ENCODE measurements at places on chromosomes 1 and 21.

DNA sequence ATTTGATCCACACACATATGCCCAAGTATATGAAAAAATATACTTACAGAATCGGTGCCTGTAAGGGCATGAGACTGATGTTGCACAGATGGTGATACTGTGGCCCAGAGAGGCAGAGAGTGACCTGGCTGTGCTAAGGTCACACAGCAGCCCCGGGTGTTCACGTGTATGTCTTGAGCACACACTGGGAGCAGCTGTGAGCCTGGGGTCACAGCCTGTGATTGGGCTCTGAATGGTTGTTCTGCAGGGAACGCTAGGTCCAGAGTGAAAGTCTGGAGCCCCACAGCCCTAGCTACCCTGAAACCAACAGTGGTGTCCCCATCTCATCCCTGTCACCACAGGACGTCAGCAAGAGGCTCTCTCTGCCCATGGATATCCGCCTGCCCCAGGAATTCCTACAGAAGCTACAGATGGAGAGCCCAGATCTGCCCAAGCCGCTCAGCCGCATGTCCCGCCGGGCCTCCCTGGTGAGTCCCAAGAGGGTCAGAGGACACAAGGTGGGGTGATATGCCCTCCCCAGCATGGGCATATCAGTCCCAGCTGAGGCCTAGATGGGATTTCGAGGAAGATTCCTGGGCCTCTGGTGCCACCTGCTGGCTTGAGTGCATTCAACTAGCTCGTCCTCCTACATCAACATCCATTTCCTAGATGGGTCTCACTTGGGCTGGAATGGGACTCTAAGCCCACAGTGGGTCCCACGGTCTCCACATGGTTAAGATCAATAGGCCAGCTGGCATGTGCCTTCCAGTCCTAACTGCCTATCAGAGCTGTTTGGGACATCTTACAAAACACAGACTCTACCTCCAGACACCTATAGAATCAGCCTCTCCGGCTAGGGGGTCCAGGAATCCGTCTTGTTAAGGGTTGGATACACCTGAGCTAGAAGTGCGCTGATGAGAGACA lies 19.7 kb downstream of the CDK18 start:
- peak; percentile 88 for DNase-seq

- no peak for DNase-seq
These were observed 15.7 kb upstream of the LRRC53 start for GRCh38 chr1:74528123-74528522.

GRCh38 chr1:69985901-69986439 lies 219.4 kb downstream of the LRRC40 start:
- DNase-seq, result no peak

DNA sequence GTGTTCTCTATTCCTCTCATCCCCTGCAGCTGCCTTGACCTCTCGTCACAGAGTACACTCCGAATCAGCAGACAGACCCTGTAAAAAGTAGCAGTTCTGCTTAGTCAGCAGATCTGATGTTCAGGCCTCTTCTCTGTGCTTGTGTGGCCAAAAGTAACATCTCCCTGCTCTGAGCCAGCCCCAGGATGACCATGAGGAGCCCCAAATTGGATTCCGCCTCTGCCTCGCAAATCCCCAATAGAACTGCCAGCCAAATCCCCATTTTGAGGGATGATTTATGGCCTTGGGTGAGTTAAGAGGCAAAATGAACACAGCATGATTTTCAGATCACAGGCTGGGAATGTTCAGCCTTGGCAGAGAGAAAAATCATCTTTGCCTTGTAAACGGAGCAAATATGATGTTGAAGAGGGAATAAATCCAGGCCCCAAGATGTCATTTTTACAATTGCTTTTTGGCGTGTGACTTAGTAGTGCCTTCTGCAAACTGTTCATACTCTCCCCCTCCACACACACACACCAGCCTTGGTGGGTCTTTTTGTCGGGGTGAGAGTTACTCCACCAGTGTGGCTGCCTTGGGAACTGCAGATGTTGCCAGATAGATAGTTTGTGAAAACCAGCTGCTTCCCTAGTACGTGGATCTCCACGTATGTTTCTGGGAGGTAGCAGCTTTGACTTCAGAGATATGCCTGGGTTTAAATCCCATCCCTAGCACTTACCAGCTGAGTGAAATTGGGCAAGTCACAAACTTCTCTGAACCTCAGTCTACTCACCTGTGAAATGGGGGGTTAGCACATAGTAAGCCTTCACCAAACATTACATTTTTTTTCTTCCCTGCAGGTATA lies 77.8 kb downstream of the MAN1C1 start:
- DNase-seq, result no peak

DNA sequence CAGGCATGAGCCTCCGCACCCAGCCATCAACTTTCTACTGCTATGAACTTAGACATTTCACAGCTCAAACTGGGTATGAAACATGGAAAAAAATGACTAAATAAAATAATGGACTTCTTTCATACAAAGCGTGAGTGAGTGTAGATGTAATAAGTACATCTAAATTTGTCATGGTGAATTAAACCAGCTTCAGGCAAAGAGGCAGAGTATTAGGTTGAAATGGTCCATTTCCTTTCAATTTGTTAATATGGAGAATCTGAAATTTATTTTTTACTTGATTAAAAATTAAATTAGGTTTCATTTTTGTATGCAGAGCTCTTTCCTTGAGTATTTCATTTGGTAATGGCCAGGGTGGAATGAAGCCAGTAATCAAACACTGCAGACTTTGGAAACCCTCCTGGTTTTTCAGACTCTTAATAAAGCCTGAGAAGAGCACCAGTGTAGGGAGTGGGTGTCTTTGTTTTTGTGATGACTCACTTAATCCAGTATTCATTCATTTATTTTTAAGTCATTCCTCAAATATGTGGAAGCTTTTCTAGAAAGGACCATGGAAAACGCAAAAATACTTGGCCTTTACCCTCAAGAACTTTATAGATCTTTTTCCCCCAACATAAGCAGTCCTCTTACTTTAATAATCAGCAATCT lies 49.2 kb downstream of the ALG14 start:
- DNase-seq, result no peak

- DNase-seq, result no peak
These were observed at the start of gene CD53 for GRCh38 chr1:110872745-110873720. CD53 (plus strand) TSS chr1:110873148; CDS start chr1:110891409, 18,261 bp downstream.

- peak; percentile 92 for DNase-seq
These were observed 13.7 kb downstream of the KIAA1614 start for GRCh38 chr1:180926164-180926981.

- peak; percentile 84 for DNase-seq
These were observed 117.5 kb downstream of the NAV1 start for GRCh38 chr1:201656311-201657032.

DNA sequence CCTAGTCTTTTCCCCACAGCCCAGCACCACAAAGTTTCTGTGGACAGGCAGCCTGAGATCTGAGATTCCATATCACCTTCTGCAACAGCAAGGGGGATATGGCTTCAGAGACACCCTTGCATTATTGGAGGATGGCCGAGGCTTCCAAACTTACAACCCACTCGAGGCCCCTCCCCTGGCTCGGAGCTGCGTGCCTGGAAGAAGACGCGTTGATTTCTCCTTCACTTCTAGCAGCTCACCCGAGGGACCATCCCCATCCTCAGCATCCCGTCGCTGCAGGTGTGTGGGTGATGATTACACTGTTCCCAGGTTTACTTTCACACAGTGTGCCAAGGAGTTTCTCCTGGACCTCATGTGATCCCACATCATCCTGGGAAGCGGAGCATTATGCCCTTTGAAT lies 277.9 kb downstream of the MATN1 start:
- no peak for DNase-seq

DNA sequence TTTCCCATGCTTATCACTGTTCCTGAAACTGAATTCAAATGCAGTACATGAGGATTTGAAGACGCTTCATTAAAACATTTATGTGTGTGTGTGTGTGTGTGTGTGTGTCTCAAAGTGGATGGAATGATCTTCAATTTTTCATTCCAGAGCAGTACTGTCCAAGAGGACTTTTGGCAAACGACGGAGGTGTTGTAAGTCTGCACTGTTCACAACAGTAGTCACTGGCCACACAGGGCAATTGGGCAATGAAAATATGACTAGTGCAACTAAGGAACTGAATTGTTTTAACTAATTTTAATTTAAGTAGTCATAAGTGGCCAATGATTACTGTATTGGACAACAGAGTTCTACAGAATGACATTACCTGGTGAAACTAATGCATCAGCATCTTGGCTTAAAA lies 5.0 kb downstream of the TAF5L start:
- DNase-seq, result no peak

DNA sequence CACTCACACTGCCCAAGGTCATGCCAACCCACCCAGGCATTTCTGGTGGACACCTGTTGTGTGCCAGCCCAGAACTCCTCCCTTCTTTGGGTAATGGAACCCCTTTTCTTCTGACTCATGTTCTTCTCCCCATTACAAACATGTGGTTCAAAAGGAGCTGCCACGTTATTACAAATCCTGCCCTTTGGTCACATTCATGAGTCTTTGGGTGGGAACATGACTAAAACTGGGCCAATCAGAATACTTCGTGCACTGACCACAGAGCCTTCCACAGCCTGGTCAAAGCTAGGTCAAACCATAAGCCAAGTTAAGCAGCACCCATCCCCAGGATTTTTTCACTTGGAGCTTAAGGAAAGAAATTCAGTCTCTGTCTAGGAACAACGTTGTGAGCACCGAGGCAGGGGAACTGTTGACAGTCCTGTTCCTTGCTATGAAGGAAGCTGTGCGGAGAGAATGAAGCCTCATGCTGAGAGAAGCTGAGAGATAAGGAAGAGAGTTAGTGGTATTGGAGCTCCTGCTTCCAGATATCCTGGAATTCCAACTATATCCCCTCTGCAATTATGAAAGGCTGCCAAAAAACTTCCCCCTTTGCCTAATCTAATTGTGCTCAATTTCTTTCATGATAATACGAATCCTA lies 46.8 kb upstream of the DIPK1A start:
- no peak for DNase-seq

DNA sequence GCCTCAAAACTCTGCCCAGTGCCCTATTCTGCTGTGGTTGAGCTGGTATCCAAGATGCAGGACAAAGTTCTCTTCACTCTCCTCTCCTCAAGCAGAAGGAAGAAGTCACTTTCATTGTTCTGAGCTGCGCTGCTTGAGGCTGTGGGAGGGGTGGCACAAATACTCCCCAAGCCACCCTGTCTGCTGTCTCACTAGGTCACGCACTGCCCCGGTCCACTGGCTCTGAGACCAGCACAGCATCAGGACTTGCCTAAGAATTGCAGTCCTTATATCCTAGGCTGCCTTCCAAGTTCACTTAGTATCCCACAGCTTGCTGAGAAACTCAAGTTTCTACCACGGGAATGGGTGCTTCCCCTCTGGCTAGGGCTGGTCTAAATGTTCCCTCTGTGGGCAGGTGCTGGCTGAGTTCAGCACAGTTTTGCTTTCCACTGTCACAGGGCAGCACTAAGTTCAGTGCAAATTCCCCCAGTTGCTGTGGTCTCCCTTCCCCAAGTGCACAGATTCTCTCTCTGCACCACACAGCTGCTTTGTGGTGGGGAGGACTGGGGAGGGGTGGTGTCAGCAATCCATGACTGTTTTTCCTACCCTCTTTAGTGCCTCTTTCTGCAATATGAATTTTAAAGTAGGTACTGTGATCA lies 32.4 kb downstream of the SLC9C2 start:
- peak; percentile 40 for DNase-seq

DNA sequence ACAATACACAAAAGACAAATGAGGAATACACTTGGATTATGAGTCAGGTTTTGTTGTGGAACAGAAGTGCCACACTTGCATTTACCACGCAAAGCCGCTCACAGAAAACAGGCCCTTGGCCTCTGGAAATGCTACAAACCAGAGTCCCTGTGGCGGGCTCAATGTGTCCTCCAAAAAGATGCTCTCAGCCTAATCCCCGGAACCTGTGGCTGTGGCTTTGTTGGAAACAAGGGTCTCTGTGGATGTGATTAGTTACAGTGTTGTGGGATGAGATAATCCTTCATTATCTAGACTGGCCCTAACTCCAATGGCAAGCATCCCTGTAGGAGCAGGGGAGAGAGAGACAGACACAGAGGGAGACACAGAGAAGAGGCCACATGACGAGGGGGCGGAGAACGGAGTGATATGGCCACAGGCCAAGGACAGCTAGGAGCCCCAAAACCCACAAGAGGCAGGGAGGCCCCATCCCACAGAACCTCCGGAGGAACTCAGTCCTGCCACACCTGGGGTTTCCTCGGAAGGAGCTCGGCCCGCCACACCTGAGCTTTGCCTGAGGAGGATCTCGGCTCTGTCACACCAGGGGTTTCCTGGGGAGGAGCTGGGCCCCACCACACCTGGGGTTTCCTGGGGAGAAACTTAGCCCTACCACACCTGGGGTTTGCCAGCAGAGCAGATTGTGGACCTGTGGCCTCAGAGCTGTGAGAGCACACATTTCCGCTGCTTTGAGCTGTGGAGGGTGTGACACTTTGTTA lies 55.4 kb downstream of the NPHP4 start:
- DNase-seq, result no peak

GRCh38 chr1:51044199-51044598 lies 57.8 kb upstream of the C1orf185 start:
- no peak for DNase-seq

GRCh38 chr1:83546874-83547273 lies 452.1 kb downstream of the TTLL7 start:
- no peak for DNase-seq

GRCh38 chr1:154867064-154867825 lies 2.8 kb downstream of the KCNN3 start:
- peak; percentile 68 for DNase-seq

GRCh38 chr1:178864326-178864725 lies 6.6 kb downstream of the ANGPTL1 start:
- no peak for DNase-seq

- no peak for DNase-seq
These were observed 46.1 kb downstream of the MEGF6 start for GRCh38 chr1:3564921-3565831.

- DNase-seq, result no peak
These were observed 1160.8 kb upstream of the ADGRL2 start for GRCh38 chr1:80639777-80640533.

DNA sequence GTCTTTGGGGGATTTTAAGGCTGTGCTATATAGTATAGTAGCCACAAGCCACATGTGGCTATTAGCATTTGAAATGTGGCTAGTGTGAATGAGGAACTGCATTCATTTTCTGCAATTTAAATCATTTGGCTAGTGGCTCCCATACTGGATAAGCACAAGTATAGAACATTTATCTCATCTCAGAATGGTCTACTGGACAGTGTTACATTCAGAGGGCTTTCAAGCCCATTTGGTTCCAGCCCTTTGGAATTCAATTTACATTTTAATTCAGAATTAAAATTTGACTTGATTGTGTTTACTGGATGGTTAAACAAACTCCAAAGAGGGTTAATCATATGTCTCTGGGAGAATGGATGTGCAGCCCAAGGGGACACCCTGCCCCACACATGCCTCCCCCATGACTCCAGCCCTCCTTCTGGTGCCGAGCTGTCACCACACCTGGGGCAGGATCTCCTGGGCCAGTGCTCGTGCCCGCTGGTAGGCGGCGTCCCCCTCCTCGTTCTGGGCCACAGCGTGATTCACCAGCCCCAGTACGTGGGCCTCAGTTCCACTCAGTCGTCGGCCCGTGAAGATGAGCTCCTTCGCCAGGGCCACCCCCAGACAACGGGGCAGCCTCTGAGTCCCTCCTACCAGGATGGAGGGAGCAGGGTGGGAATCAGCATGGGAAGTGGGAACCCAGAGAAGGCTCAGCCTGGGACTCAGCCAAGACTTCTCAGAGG lies 17.2 kb downstream of the ECHDC2 start:
- DNase-seq, result peak; percentile 54

- no peak for DNase-seq
These were observed 326.1 kb downstream of the ASTN1 start for GRCh38 chr1:176838276-176838995.

- DNase-seq, result no peak
These were observed 17.6 kb upstream of the RGS1 start for GRCh38 chr1:192557841-192558595.
